ENCODE measurements at places on chromosomes 7 and 10.

GRCh38 chr7:100572949-100573675, 588 bp downstream of the SAP25 start:
- DNase-seq = no peak

- no peak for DNase-seq
These were observed 50.5 kb downstream of the SPOCK2 start for GRCh38 chr10:72037811-72038210.

DNA sequence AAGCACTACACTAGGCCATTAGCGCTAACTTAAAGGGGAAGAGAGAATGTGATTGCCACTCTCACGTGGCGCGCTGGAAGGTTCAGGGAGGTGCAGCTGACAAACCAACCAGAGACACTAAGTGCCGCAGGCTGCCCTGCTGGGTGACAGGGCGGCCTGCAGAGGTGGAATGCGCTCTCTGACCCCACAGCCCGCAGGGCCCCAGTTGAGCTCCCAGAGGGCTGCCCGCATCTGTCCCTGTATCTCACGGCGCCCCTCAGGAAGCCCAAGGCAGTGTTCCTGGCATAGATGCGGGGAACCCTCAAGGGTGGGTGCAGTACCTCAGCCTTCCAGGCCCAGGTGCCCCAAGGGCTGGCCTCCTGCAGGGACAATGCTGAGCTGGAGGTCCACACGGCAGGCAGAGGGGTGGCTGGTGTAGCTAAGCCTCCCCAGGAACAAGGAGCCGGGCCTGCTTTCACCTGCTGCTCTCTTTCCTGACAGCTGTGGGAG, 66.6 kb downstream of the CALML3 start:
- DNase-seq = no peak

DNA sequence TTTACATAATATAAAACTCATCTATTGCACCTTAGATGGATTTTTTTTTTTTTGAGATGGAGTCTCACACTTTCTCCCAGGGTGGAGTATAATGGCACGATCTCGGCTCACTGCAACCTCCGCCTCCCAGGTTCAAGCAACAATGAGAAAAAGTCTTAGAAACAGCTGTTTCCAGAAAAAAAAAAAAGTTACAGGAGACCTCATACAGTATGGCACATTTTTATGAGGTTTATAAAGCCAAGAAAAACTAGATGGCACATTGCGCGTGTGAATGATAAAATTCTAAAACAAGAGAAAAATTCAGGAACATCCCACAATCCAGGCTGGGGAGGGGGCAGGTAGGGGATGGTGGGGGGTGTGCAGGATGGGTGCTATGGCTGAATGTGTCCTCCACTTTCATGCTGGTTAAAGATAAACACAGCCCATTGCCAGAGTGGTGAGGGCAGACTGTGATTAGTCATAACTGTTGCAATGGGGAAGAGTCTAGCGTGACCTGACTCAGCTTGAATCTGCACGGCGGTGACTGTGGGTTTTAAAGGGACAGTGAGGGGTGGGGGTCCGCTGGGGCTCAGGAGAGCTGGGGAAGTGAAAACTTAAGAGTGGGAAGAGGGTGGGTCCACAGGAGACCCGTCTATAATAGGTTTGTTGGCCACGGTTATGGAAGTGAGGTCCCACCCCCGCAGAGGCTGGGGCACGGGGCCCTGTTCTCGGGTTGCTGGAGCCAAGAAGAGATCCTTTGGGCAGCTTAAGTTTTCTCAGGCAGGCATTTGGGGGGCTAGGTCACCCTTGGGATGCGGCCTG, 11.9 kb upstream of the LRRC27 start:
- no peak for DNase-seq

DNA sequence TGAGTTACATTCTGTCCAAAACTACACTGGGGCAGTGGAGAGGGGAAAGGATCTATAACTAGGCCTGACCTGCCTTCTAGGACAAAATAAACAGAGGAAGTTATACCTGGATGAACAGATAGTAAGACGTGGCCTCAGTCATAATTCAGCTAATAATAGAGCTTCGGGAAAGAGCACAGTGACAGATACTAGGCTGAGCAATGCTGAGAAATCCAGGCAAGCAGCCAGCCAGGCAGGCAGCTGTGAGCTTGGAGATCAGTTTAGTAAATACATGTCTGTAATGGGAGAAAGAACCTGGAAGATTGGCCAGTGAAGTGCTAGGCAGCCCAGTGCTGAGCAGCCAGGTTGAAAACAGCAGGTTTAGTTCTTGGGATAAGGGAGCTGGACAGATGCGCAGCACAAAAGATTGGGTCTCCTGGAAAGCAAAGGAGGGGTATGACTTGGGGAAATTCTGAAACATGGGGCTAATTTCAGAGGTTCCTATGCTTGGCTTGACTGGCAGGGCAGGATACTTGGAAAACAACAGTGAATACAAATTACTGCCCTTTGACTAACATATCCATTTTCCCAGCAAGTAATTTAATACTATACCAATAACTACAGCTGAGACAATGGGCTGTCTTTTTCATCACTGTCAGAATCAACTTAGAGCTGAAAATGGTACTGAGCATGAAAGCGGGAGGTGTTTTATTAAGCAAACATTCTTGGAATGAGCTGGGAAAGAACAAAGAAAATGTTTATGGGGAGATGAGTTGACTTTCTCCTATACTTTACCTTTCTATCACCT, 140.8 kb downstream of the DGKB start:
- DNase-seq = no peak

DNA sequence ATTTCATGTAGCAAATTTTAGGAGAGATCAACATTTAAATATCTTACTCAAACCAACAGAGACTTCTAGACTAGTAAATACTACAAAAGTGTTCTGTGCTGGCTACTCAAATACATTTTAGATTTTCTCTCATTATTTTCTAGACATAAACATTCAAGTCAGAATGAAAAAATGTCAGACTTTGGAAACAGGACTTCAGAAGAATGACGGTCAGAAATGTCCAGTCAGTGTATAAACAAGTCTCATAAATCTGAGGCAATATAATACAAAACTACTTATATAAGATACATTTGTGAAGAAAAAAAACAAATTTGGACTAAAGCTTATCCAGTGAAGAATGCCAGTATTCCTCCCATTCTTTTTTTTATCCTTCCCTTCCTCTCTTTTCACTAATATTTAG, 25.9 kb downstream of the RNLS start:
- DNase-seq = no peak

DNA sequence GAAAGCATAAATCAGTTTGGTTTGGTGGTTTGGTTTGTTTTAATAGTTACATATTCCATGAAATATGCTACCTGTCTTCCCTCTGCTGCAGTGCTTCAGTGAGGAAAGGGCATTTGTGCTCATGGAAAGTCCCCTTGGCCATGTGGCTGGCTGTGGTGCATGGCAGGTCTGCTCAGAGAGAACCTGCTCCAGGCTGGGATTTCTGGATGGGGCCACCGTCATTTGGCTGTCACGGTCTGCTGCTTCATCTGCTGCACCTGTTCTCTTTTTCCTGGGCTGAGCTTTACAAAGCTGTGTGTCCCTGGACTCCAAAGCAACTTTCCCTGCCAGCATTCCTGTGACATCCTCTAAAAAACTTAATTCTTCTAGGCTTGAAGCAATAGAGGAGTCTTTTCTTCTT, 8.9 kb downstream of the CDK14 start:
- DNase-seq = no peak

DNA sequence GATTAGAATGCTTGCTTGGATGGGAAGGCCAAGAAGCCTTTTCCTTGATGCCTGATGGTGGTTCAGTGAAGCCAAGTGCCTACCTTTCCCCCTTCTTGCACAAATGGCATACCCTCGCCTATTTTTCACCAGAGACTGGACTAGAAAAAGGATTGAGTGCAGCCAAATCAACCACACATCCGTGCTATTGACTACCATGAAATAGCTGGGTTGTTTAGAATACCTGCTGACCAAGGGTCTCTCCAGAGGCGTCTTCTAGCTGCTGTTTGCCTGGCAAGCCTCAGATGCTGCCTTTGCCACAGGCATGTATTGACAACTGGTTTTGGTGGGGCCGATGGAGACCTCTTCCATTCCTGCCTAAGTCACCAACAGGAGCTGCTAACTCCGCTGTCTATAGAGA, 146.5 kb downstream of the NRF1 start:
- DNase-seq = no peak

DNA sequence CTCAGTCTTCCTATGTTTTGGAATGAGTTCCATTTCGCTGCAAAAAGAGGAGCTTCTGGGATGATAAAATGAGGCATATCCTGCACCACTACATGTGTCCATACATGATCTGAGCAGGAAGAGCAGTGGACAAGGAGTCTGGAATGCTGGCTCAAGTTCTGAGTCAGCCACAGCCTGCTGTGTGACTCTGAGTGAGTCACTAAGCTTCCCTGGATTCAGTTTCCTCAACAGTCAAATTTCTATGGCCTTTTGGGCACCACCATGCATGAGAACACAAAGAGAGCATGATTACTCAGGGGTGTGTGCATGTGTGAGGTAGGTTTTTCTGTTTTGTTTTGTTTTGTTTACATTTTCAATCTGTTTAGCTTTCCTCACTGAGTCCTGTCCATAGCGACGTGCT, 254.6 kb downstream of the ANKRD30A start:
- no peak for DNase-seq

- no peak for DNase-seq
These were observed 57.9 kb downstream of the ZNF438 start for GRCh38 chr10:30973737-30974136.

DNA sequence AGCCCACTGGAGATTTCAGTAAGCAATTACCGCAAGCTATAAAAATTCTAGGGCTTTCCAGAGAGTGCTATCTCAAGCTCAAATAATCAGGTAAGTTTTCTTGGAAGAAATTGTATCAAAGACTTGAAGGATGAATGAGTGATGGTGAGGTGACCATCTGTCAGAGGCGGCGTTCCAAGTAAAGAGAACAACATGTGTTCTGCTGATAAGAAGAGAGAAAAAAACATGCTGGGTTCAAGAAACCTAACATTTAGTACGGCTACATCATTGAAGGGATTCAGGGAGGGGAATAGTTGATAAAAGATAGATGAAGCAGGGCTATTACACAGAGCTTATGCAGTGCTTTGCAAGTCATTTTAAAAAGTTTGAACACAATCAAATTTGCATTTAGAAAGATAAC, 100.7 kb downstream of the GNAI1 start:
- no peak for DNase-seq

DNA sequence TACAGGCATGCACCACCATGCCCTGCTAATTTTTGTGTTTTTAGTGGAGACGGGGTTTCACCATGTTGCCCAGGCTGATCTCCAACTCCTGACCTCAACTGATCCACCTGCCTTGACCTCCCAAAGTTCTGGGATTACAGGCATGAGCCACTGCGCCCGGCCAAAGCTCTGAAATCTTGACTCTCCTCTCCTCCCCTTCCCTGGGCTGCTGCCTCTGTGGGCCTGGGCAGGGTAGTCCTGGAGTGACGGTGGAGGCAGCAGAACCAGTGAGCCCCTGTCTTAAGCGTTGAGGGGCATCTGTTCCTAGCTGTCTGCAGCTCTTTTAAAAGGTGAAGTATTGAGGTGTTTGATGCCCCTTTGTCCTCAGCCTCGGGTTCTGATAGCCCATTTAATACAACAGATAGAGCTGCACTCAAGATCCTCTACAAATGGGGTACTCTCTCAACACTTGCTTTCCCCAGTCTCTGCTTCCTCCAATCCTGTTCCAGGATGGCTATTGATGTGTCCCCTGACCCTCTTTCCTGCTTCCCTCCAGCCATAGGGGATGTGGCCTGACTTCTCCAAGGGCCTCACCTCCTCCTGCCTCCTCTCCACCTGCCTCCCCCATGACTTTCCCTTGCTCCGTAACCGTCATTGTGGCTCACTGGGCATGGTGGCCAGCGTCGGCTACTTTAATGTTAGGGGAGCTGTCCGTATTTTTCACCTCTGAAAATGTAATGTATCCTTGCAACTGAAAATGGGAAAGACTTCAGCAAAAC, 442.5 kb downstream of the GLRX3 start:
- no peak for DNase-seq

- DNase-seq = no peak
These were observed 12.3 kb downstream of the KLHL7 start for GRCh38 chr7:23117841-23118240.

GRCh38 chr10:102004376-102004775, 51.6 kb downstream of the ARMH3 start:
- DNase-seq = no peak

- no peak for DNase-seq
These were observed 3.4 kb downstream of the GNAT3 start for GRCh38 chr7:80508440-80508839.

GRCh38 chr10:71246591-71247413, 34.4 kb downstream of the UNC5B start:
- DNase-seq = no peak

- DNase-seq = no peak
These were observed 138.1 kb downstream of the NOC3L start for GRCh38 chr10:94224656-94225055.

DNA sequence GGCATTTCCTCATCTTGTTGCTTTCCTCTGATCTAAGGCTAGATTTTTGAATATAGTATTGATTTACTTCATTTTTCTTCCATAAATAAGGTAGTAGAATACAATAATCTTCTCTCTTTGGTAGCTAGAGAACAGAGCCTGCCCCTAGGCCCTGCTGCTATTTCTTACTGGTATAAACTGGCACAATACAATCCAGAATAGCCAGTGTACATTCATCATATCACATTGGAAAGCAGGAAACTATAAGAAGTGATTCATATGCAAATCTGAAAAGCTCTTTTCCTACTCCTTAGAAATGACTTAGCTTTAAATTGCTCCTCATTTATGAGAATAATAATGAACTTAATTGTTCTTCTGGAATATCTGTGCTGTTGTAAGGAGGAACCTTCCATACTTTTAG, 100.2 kb downstream of the KCND2 start:
- DNase-seq = no peak

DNA sequence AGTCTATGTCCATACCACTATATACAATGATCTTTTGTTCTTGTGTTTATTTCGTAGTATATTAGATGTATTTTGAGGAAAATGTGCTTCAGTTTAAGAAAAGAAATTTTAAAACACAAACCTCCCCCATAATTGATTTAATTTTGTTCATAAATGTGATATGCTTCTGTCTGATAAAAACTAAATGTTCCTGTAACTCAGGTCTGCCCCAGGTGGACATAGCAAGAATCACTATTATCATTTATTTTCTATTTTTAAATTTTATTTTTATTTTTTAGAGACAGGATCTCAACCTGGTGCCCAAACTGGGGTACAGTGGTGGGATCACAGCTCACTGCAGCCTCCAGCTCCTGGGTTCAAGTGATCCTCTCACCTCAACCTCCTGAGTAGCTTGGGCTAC, 43.2 kb downstream of the BEND7 start:
- DNase-seq = no peak

- DNase-seq = no peak
These were observed 73.3 kb downstream of the CHST15 start for GRCh38 chr10:124019886-124020797.

GRCh38 chr10:99827936-99828335, 45.5 kb downstream of the ABCC2 start:
- no peak for DNase-seq

GRCh38 chr10:125409756-125410155, 249.4 kb upstream of the CTBP2 start:
- DNase-seq = no peak

- no peak for DNase-seq
These were observed 60.3 kb upstream of the ABLIM1 start for GRCh38 chr10:114718374-114718773.

DNA sequence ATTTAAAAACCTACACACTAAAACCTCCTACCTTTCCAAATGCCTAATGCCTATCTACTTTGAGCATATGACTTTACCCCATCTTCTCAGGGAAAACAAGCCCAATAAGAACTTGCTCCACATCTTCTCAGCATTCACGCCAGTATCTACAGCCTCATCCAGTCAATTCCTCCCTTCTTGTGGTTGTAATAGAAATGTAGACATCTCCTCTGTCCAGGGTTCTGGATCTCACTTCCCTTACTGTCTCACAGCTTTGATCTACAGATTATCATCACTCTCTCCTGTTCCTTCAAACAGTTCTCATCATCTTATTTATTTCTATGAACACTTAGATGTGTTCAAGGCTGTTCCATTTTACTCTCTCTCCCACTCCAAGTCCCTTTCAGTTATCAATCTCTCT, 70.4 kb upstream of the NOBOX start:
- no peak for DNase-seq
